ENCODE measurements at places on chromosomes 16 and 17.

GRCh38 chr17:20944014-20944865 is 98.6 kb downstream of the USP22 start:
- no peak for DNase-seq

GRCh38 chr17:68310152-68310551 is 18.9 kb downstream of the ARSG start:
- no peak for DNase-seq

DNA sequence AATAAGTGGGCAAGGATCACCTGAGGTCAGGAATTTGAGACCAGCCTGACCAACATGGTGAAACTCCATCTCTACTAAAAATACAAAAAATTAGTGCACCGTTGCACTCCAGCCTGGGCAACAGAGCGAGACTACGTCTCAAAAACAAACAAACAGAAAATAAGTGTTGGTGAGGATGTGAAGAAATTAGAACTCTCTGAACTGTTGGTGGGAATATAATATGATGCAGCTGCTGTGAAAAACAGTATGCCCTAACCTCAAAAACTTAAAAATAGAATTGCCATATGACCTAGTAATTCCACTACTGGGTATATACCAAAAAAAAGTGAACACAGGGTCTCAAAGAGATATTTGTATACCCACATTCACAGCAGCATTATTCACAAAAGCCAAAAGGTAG is 26.1 kb downstream of the GLG1 start:
- DNase-seq = no peak

DNA sequence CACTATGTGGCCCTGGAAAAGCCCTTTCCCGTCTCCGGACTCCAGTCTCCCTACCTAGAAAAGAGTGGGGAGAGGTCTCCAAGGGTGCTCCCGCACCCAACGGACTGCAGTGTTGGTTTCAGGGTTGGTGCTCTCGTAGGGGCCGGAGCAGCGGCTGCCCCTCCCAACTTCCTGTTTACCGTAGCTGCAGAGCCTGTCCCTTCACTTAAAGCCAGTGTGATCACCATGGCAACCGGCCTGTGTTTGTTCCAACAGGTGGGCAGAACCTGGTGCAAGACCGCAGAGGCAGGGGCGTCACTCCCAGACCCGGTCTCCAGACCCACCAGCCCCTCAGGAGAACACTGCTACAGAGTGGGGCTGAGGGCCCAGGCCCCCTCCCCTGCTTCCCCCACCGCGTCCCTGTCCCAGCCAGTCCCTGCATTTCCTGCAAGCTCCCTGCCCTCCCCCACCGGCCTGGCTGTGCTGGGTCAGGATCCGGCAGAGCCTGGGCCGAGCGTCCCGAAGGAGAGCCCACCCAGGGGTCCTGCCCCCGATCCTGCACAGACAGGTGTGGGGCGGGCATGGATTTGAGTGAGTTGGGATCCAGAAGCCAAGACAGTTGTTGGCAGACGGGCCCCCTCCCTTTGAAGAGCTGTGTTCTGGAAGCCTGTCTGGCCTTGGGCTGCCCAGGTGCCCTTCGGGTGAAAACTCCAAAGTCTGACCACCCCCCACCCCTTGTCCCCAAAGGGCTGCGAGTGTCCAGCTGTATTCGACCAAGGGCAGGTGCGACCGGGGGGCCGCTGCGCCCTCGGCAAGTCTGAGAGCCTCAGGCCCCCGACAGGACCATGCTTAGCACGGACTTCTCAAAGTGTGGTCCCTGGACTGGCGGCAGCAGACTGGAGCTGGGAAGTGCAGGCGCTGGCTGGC is 1.5 kb upstream of the BAIAP3 start:
- peak; percentile 47 for DNase-seq

DNA sequence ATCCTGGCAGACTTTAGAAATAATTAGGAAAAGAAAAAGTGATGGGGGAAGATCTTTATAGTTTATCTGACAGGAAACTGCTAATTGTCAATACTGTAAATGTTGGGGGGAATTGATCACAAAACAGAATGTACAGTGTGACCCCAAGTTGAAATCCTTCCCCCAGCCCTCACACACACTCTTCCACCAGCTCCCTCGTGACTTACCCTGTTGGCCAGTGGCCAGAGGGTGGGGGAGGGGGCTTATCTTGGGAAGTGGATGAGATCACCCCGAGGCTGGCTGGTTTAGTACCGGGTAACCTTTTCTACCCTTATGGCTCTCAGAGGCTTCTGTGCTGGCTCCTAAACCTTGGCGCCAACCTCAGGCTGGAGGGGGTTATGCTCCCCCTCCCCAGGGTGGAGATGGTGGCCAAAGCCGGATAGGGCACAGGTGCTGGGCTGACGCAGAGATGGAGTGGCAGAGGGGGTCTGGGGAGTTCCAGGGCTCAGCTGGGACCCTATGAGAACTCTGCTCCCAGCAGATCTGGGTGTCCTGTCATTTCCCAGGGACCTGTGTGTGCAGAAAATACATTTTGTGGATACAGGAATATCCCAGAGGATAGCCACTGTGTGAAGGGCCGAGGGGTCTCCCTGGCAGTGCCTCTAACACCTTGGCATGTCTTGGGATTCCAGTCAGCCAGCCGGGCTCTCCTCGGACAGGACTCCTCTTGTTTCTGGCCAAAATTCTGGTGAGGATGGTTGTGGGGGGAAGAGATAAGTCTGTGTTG is 18.6 kb downstream of the CDH16 start:
- no peak for DNase-seq

DNA sequence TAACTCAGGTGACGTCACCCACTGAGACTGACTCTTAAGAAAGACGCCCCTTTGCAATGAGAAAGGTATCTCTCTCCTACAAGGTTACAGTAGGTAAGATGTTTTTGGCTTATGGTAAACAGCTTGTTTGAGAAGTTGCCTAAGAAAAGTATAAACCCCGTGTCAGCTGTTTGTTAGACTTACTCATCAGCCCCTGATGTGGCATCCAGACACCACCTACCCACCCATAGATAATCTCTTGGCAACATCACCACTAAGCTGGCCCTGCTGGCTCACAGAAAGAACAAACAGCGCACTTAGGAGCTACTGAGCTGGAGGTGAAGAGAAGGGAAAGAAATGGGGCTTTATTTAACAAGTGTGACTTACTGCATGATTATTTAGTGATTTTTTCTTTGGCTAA is 121.0 kb downstream of the PARN start:
- no peak for DNase-seq

- peak; percentile 84 for DNase-seq
Observed at GRCh38 chr17:75012346-75013091, at the start of gene MRPL58. Gene MRPL58, plus strand, starts transcription at chr17:75012670. Its CDS starts 17 bp downstream, at chr17:75012687.

- no peak for DNase-seq
Observed at GRCh38 chr17:33697557-33697956, 404.5 kb upstream of the ASIC2 start.

- no peak for DNase-seq
Observed at GRCh38 chr17:48970865-48971687, 2.7 kb upstream of the GIP start.

DNA sequence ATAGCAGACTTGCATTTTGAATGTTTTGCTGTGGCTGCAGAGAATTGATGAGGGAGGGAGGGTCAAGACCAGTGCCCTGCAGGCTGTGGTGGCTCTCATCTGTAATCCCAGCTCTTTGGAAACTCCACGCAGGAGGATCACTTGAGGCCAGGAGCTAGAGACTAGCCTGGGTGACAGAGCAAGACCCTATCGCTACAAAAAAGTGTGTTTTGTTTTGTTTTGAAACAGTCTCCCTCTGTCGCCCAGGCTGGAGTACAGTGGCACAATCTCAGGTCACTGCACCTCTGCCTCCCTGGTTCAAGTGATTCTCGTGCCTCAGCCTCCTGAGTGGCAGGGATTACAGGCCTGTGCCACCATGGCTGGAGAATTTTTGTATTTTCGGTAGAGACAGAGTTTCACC is 1.9 kb upstream of the UBE2G1 start:
- no peak for DNase-seq

GRCh38 chr16:67847064-67847861 is at the start of gene CENPT:
Gene CENPT, minus strand, starts transcription at chr16:67847693. Its CDS starts 13,834 bp downstream, at chr16:67833859.
- no peak for DNase-seq

- no peak for DNase-seq
Observed at GRCh38 chr17:74446551-74447500, 14.9 kb downstream of the GPRC5C start.

GRCh38 chr17:1147664-1148063 is 32.1 kb downstream of the ABR start:
- no peak for DNase-seq

GRCh38 chr17:29179232-29180033 is 765 bp downstream of the MYO18A start:
- DNase-seq = no peak

DNA sequence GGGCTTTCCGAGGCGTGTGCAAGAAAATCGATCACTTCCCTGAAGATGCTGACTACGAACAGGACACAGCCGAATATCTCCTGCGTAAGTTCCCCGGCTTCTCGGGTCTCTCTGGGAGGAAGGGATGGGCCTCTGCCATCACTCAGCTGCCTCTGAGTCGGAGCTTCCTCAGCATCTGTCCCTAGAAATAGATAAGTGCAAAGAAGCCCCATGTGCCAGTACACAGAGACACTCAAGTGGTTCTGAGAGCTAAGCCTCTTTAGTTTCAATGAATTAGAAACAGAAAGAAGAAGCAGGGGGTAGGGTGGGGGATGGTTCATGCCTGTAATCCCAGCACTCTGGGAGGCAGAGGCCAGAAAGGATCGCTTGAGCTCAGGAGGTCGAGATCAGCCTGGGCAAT is 90.6 kb downstream of the CACNG3 start:
- no peak for DNase-seq

- no peak for DNase-seq
Observed at GRCh38 chr16:81774348-81774747, 4.7 kb upstream of the PLCG2 start.

DNA sequence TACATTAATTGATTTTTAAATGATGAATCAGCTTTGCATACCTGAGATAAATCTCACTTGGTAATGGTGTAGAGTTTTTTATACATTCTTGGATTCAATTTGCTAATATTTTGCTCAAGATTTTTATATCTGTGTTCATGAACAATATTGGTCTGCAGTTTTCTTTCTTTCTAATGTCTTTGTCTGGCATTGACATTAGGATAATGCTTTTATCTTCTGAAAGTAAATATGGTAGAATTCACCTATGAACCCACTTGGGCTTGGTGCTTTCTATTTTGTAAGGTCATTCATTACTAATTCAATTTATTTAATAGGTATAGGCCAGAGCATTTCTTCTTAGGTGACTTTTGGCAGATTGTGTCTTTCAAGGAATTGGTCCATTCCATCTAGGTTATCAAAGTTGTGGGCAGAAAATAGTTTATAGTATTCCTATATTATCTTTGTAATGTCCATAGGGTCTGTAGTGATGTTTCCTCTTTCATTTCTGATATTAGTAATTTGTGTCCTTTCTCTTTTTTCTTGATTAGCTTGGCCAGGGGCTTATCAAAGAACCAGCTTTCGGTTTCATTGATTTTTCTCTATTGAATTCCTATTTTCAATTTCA is 45.6 kb downstream of the NACA2 start:
- DNase-seq = no peak

- DNase-seq = no peak
Observed at GRCh38 chr17:17175917-17176316, 30.2 kb downstream of the PLD6 start.

DNA sequence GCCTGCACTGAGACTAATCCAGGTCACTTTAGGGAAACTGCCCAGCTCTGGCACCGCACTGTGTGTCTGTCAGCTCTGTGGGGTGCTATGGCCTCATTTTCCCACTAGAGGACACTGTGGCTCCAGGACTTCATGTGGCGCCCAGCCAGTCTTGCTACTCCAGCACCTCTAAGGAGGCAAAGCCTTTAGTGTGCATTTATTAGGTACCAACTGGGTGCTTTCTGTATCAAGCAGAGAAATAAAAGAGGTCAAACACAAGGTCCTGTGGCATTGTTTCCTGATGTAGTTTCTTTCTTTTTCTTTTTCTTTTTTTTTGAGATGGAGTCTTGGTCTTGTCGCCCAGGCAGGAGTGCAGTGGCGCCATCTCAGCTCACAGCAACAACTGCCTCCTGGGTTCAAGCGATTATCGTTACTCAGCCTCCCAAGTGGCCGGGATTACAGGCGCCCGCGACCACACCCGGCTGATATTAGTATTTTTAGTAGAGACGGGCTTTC is 12.5 kb upstream of the RHBDL3 start:
- peak; percentile 50 for DNase-seq

GRCh38 chr16:7185689-7186088 is 147.0 kb upstream of the RBFOX1 start:
- DNase-seq = no peak

DNA sequence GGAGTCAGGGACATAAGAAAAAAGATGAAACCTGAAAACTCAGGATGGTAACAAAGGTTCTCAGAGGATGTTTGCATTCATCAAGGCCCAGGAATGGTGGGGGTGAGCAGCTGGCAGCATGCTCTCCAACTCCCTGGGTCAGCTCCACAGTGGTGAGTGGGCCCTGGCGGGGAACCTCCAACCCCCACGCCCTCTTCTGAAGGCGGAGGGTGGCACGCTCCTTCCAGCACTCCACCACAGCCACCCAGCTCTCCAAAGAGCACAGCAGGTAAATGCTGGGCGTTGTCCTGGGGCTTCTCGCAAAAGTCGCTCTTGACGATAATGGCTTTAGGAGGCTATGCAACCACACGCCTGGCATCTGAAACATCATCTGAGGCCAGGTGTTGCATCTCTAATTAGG is 173.8 kb downstream of the C16orf78 start:
- DNase-seq = no peak

DNA sequence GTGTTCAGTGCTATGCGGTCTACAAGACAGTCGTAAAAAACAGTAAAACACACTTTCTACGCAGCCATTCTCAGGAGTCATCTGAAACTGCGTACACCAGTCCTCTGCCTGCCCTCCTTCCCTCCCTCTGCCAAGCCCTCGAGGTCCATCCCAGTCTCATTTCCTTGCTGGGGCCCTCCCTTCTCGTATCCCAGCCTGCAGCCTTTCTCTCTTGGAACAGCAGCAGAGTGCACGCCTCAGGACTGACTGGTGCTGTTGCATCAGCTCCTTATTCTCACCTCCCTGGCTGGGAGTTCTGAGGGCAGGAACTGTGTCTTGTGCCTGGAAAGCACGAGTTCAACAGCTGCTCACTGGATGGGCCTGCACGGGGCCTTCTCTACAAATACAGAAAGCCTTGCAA is 12.5 kb downstream of the FAHD1 start:
- DNase-seq = no peak

GRCh38 chr17:3669085-3669347 is 404 bp downstream of the EMC6 start:
- no peak for DNase-seq

DNA sequence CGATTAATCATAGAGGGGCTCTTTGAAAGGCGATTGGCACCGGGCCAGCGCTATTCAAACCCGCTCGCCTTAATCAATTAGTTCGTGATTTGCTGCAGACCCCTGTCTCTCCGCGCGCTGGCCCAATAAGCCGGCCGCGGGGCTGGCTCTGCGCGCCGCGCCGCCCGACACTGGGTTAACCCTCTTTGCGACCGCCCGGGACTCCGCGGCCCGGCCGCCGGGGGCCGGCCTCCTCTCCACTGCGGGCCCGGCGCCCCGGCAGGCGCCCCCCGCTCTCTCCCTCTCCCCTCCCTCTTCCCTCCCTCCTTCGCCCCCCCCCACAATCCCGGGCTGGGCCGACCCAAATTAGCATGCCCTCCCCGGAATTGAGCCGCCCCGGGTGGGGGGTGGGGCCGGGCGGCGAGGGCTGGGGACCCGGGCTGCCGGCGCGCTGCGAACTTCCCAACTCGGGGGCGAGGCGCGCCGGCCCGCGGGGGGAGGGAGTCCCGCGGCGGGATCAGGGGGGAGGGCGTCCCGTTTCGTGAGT is 428 bp upstream of the SALL1 start:
- DNase-seq = no peak

GRCh38 chr16:57263541-57264351 is 18.7 kb downstream of the ARL2BP start:
- DNase-seq = no peak

All from CD8-positive, alpha-beta memory T cell (primary cell).